Activated T-helper 17 cell treated with anti-CD3 and anti-CD28 coated beads, Interleukin-2, amount 50 U/mL, for 72 hours (primary cell): ENCODE measurements at places on chromosomes 16 and 17. TPM values are rescaled to one million over a fixed set of nuclear protein-coding genes. Genes with fewer than 3 reads are reported as not detected.

DNA sequence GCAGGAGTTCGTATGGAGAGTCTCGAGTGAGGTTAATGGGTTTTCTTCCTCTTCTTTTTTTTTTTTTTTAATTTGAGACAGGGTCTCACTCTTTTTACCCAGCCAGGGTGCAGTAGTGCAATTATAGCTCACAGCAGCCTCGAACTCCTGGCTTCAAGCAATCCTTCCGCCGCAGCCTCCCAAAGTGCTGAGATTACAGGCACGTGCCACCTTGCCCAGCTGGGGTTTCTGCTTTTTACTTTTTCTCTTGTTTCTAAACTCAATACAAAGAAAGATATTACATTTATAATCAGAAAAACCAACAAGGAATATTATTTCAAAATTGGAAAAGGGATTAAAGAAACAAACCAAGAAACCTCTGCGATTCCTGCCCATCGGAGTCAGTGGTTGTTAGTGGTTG, 175.9 kb downstream of the SEC14L1 start:
- no peak for ATAC-seq

ROGDI gene
- total RNA-seq: 8.0 TPM

- no peak for ATAC-seq
These were observed 7.8 kb upstream of the ZNF200 start for GRCh38 chr16:3242709-3243108.

DNA sequence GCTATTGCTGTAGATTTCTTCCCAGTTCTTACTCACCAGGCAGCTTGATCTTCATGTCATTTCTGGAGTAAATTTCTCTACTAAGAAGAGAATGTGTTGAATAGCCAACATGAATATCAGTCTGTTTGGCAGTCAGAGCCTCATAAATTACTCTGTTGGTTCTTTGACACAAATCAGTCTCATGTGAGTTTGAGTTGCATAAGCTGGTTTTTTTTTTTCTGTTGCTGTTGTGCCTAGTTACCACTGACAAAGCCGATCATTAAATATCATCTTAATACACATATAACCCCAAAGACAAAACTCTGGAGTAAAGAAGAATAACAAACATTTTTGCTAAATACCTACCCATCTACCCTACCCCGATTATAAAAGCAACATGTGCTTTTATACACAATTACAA, 240.5 kb upstream of the KCNJ16 start:
- ATAC-seq: no peak

GRCh38 chr16:84959784-84960417, 51.4 kb downstream of the ZDHHC7 start:
- ATAC-seq: no peak

DNA sequence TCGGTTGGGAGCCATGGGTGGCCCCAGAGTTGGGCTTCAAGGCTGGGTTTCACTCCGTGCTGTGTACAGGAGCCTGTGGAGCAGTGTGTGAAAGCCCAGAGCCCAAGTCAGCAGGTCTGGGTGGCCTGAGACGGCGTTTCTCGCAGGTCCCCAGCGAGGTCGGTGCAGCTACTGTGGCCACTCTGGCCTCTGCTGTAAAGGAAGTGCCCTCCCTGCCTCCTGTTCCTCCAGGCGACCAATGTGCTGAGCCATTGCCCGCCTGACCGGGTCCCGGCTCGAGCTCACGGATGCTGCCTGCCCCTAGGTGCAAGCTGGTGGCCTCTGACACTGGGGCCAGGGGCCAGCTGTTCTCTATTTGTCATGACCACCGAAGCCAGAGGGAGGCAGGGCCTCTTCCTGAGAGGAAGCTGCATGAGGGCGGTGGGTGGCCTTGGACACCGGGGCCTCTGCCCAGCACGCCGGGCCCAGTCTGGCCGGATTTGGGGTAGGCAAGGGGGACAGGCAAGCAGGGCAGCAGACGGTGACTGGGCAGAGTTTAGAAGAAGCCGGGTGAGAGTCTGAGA, 170.9 kb downstream of the IRF8 start:
- no peak for ATAC-seq

BICDL2 gene
- 1.1 TPM for total RNA-seq

FBXL16 gene
- 6.4 TPM for total RNA-seq

DNA sequence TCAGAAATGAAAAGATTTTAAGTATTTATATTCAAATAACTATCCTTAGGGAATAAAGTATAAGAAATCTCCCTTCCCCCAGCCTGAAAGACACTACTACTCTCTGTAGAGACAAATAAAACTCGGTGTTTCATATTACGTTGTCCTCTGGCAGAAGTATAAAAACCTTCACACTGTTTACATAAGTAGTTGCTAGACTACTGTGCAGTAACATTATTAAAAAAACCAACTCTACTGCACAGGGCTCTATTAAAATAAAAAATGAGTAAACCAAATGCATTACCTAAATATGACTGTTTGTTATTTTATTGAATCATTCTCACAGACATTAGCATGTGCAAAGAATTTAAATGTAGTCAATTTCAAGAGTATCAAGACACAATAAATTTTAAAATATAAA, 67.4 kb downstream of the MED13 start:
- ATAC-seq: no peak

ALOX15 gene
- total RNA-seq: 0.24 TPM

- no peak for ATAC-seq
These were observed 184.7 kb downstream of the C16orf95 start for GRCh38 chr16:87132361-87133014.

MAPT gene
- total RNA-seq: 0.63 TPM

ABI3 gene
- total RNA-seq: 23.5 TPM

- no peak for ATAC-seq
These were observed 13.5 kb downstream of the KIAA0753 start for GRCh38 chr17:6627019-6627418.

GRCh38 chr17:76687298-76688164, 23.2 kb downstream of the MXRA7 start:
- no peak for ATAC-seq
